ENCODE measurements at places on chromosomes 12 and 14.

DNA sequence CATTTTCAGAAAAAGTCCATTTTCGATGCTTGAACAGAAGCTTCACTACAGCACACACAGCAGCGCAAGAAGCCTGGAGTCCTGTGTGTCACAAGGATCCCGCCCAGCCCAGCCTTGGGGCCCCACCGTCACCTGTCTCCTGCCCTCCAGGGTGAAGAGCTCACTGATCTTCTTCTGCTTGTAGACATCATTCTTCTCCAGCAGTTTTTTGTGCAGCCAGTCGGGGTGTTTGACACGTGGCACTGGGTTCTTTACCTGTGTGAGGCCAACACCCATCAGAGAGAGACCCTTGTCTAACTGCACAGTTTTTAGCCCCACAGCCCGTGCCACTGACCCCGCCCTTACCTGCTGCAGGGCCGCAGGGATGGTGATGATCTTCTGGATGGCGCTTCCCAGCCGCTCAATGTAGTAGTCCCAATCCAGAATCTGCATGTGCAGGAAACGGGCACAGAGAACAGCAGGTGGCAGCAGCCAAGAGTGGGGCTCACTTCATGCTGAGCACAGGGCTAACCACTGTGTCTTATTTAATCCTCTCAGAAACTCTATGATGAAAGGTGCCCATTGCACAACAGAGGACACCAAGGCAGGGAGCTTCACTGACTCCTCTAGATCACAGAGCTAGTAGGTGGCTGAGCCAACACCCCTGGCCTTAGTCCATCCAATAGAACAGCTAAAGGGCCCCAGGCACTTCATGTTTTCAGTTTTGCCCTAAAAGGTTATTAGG lies 30.0 kb downstream of the POLE start:
- DNase-seq, result no peak

DNA sequence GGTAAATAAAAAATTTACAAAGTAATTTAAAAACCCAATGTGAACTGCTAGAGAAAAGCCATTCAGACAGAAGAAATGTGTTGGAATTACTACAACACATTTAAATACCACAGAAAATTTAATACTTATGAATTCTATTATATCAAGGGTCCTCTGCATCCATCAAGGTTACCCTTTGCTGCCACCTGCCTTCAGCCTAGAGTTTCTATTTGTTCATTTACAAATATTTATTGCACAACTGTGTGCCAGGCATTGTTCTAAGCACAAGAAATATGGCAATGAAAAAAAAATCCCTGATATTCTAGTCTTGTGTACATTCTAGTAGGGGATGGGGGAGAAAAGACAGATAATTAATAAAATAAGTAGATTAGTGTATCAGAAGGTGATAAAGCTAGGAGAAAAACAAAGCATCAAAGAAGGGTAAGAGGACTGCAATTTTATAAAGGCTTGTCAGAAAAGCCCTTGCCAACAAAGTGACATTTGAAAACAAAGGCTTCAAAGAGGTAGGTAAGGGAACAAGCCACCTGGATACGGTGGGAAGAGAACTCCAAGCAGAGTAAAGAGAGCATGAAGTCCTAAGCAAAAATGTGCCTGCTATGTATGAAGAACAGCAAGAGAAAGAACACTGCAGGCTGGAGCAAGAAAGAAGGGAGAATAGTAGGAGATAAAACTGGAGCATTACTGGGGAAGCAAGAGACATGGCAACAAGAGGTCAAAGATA lies 59.1 kb upstream of the SLC6A13 start:
- no peak for DNase-seq

DNA sequence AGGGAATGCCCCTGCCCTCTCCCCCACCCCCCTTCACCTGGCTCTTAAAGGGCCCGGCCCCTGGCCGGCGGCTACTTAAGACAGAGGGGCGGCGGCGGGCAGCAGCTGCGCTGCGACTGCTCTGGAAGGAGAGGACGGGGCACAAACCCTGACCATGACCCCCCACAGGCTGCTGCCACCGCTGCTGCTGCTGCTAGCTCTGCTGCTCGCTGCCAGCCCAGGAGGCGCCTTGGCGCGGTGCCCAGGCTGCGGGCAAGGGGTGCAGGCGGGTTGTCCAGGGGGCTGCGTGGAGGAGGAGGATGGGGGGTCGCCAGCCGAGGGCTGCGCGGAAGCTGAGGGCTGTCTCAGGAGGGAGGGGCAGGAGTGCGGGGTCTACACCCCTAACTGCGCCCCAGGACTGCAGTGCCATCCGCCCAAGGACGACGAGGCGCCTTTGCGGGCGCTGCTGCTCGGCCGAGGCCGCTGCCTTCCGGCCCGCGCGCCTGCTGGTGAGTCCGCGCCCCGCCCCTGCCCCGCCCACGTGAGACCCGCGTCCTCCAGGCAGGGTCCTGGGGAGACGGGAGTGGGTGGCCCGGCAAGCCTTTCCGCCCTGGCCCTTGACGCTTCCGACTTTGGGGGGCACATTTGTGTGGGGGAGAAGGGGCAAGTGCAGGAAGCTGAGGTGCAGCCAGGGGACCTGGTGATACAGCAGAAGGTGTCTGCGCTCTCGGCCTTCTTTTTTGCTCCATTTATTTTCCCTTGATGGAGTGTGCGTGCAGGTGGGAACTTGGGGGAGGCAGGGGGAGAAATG lies at the start of gene IGFBP6:
TSS of gene IGFBP6 (plus strand) at position 104 of the 790 bp plus-strand sequence. CDS start at position 155, 51 bp downstream.
- no peak for DNase-seq

- DNase-seq, result no peak
Measured at GRCh38 chr14:94377866-94378470, 10.4 kb downstream of the SERPINA1 start.

DNA sequence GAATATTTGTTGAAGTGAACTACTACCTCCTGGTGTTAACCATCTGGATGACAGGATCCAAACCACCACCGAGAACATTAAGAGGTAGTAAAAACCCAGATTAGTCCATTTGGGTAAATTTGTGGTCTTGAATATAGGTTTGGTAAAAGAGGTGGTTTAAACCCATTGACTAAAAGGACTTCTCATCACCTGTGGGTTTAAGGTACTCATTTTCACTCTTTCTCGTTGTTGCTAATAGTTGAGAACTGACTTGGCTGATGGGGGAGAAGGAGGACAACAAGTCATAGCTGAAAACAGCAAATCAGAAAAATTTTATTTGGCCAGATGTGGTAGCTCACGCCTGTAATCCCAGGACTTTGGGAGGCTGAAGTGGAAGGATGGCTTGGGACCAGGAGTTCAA lies 59.2 kb downstream of the ACADS start:
- no peak for DNase-seq

GRCh38 chr12:66776974-66777373 lies 98.1 kb upstream of the GRIP1 start:
- DNase-seq, result no peak

DNA sequence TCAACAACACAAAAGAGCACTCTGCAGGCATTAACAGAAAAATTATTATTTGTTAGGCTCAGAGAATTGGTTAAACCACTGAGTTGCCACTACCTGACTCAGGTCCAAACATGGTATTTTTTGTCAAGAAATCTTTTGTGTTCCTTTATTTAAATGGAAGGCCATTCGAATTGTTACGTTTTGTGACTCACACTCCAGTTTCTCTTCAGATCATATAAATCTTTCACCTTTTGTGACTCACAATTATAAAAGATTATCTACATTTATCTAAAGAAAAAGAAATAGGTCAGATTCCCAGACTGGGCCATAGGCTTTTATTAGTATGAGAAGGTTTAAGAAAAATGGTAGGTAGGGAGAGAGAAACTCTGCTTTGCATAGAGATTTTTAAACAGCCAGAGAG lies 669.8 kb downstream of the GALC start:
- DNase-seq, result no peak

Data from nucleus accumbens (tissue), 56 donors.